ENCODE measurements at places on chromosomes 6 and 20.

- no peak for DNase-seq
Observed at GRCh38 chr6:46898006-46898405, 23.7 kb downstream of the ADGRF5 start.

GRCh38 chr6:110615722-110616121, 139.3 kb upstream of the SLC22A16 start:
- DNase-seq, result no peak

DNA sequence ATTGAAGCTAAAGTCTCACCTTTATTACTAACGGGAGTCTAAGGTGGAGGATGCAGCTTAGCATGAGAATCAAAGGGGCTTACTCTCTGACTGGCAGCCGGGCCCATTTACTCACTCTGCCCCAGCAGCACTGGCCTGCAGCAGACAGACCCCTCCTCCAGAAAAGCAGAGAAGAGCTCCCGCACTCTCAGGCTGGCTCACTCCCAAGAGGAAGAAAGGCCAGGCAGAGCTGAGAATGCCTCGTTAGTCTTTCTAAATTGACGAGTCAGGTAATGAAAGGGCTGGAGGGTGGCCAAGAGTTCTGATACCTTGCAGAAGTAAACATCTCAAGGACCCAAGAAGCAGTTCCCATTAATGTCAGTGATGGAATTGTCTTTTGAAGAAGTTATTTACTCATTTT, 44.5 kb upstream of the IL20RA start:
- DNase-seq, result no peak

- no peak for DNase-seq
Observed at GRCh38 chr20:14431568-14431967, 94.2 kb upstream of the FLRT3 start.

- peak; percentile 41 for DNase-seq
Observed at GRCh38 chr20:59571551-59572314, 32.6 kb upstream of the PHACTR3 start.

GRCh38 chr6:5108068-5108467, 22.9 kb downstream of the PPP1R3G start:
- no peak for DNase-seq

GRCh38 chr6:2141644-2142290, 103.6 kb downstream of the GMDS start:
- no peak for DNase-seq

GRCh38 chr6:154638369-154638768, 94.8 kb upstream of the SCAF8 start:
- DNase-seq, result no peak

DNA sequence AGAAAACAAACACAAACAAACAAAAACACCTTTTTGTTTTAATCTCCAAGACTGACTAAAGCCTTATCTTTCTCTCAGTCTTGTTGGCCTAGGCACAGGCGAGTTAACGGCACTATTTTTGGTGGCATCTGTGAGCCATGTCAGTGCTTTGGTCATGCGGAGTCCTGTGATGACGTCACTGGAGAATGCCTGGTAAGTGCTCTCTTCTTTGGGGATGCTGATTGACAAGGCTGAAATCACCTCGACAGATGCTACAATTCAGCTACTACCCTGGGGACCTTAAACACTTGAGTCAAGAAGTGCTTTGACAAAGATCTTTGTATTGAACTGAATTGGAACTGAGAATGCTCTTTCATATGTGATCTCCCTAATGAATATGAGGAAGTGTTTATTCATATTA, 384.1 kb downstream of the LAMA2 start:
- no peak for DNase-seq

DNA sequence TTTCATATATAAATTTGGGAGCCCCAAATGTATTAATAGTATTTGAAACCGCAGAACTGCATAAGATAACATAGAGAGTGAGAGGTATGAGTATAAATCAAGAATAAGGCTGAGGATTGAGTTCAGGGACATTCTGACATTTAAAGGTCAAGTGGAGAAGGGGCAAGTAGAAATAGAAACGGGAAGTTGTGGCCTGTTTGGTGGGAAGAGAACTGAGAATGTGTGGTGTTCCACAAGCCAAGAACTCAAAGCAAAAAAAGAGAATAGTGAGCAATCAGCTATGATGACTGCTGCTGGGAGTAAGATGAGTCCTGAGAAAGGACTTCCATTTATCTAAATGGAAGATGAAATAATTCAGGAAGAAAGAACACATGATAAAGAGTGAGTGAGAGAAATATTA, 418.4 kb downstream of the CD109 start:
- DNase-seq, result no peak

DNA sequence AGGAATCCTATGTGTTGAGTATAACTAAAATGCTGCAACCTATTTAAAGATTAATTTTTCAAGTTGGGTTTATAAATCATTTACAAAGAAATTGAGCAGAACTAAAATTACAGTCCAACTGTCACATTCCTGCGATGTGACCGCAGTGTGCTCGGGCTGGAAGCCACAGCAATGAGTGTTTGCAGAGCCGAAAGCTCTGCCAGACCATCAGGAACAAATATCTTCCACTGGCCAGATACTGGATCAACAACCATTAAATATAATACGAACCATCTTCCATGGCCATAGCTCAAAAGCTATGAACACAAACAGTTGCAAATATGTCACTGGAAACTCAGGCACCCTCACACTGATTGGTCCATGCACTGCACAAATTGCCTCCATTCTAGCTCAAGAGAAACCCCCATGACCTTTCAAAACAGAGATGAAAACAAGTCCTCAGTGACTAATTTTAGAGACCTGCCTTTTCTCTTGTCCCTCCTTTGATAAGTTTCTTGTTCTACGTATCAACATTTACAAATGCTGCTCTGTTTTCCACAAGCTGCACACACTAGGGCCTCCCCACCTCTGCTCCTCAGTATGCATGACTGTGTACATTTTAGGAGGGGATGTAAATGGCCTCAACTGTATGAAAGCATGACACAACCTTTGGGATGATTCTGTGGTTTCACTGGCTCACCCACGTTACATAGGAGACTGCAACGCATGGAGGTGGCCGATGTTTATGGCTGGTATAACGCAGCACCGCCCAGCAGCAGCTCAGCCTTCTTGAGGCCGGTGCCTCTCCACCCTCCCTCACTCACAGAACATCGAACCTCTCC, 171.7 kb downstream of the WDR27 start:
- DNase-seq, result no peak

- DNase-seq, result no peak
Observed at GRCh38 chr20:43833511-43834395, 80.9 kb upstream of the TOX2 start.

GRCh38 chr6:109446072-109446471, 5.5 kb downstream of the SMPD2 start:
- DNase-seq, result no peak

DNA sequence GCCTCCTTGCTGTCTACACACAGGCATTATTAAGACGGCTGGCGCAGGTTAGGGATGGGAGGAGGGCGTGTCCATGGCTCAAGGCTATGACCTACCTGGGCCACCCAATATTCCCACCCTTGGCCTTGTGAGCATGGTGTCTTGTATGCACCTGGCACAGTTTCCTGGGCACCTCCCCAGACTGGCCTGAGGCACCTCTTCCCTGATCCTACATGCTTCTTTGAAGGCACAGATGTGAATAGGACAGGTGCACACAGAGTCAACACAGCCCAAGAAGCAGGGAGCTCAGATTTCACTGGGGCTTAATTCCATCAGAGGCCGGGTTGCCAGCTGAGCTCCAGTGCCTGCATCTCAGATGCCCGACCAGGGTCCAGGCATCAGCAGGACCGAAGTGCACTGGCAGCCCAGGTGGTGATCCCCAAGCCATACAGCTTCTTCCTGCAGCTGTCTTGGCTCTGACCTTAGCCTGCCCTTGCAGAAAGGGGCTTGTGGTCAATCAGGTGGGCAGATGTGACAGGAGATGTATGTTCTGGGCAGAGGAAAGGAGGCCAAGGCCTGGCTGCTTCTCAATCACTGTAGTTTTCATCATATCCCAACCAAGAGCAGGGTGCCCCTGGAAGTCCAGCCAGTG, 287.7 kb downstream of the CLIC5 start:
- no peak for DNase-seq

DNA sequence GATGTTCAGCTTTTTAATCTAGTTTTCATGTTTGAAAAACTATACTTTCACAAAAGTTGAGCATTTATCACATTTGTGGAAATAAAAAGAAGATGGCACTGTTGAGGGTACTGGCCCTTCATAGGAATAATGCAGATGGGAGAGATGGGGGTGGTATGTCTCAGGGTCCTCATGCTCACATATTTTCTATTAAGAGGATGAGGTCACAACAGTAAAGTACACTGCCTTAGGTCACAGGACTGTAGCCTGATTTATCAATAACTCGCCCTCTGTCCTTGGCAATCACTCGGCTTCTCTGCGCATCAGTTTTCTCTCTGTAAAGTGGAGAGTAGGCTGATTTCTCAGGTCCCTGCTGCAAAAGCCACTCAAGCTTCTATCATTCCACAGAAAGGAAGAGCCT, 55.9 kb downstream of the PPP1R3G start:
- no peak for DNase-seq

- DNase-seq, result no peak
Observed at GRCh38 chr6:18186540-18187250, 31.5 kb downstream of the KDM1B start.

DNA sequence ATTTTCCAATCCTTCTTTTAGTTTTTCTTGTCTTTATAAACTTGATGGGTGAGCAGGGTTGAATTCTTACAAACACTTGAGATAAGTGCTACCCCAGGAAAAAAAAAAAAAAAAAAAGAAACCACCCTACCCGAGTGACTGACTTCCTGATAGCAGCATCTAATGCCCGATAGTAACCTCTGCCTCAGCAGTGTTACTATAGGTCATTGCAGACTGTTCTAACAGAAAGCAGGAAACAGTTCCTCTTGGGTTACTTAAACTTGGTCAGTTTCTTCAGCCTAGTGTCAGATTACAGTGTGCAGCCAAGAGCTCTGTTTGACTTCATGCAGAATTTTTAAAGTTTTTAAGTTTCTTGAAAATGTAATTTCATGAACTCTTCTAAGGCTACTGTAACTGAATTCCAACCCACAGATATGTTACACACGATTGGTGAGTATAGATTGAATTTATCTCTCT, 2.1 kb downstream of the MYLIP start:
- peak; percentile 54 for DNase-seq

DNA sequence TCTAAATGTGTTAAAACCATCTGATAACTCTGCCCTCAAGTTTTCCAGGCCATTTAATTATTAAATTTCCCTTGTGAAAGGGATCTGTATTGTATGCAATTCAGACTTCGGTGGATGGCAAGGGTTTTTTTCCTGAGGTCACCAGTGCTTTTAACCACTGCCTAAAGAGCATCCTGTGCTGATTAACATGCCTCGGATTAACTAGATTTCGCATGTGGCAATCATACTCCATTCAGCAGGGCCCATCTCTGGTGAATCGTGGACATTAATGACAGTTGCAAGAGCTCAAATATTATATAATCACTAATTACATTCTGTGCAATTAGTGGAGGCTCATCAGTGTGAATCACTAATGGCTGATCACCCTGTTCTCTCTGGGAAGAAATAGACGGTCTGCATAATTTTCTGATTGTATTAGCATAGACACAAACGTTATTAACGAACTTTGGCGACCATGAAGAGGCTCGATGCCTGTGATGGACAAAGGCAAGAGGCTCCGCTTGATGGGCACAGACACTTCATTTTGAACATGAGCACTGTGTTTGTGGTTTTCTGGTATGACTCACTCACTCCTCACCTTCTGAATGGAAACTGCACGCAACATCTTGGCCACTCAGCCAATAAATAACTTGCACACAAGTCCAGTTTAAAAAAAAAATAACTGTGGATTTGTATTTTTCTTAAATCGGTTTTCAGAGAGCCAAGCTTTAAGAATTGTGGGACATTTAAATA, 31.4 kb downstream of the LINC00237 start:
- no peak for DNase-seq

DNA sequence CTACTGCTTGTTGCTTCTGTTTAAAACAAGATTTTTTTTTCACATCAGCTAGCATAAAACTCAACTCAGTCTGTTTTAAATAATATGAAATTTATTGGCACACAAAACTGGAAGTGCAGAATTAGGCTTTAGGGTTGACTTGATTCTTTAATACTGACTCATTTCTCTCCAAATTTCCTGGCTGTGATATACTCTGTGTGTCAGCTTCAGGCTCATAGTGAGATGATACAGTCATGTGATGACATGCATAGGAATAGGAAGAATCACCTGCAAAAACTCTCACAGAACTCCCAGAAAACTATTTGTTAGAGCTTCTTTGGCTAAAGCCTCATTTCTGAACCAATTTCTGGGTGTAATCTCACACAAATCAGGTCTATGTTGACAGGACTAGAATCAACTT, 1068.0 kb upstream of the EPHA7 start:
- DNase-seq, result no peak

GRCh38 chr20:53364646-53365045, 229.0 kb downstream of the ZNF217 start:
- no peak for DNase-seq

GRCh38 chr6:167781066-167781767, 45.5 kb upstream of the AFDN start:
- DNase-seq, result no peak

GRCh38 chr6:74879976-74880375, 325.9 kb downstream of the COL12A1 start:
- DNase-seq, result no peak

- DNase-seq, result no peak
Observed at GRCh38 chr20:7426890-7427496, 513.3 kb downstream of the HAO1 start.

DNA sequence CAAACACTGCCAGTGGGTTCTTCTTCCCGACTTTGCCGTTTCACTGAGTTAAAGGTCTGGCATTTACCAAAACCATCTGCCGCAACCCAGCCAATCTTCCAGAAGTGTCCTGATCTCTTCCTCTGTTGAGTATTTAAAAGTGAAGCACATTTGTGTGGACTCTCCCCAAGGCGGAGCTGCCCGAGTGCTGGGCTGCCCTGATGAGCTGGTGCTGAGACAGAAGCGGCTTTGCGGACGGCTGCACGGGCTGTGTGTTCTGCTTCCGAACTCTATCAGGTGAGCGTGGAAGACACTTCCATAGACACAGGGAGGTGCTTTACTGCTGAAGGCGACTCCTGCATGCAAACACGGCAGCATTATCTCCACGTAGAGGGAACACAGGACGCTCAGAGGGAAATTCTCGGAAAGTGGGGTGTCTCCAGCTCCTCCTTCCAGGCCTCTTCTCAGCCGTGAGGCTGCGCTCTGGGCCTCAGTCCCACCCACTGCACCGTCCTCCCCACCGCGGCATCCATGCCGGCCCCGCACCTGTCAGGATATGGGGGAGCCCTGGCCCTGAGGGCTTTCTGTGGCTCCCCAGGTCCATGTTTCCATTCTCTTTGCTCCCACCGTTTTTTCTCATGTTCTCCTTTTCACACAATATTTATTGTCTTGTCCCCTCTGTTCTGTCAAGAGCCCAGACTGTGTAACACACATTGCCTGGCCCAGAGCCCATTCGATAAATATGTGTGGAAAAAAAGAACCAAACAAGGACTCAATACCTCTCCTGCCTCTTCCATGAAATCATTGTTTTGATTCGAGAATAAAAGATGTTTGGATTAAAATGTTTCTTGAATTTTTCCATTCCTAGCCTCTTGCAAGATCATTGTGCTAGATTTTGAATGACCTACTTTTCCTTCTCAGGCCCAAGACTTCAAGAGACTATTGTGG, 205.1 kb downstream of the DLL1 start:
- no peak for DNase-seq

- DNase-seq, result no peak
Observed at GRCh38 chr6:148313488-148313887, 29.1 kb upstream of the SASH1 start.

Measured in effector CD4-positive, alpha-beta T cell (primary cell).